ENCODE measurements at places on chromosomes 11 and 22.
A peak's percentile ranks its signal among the peaks of the same experiment; 100 is the strongest.

DNA sequence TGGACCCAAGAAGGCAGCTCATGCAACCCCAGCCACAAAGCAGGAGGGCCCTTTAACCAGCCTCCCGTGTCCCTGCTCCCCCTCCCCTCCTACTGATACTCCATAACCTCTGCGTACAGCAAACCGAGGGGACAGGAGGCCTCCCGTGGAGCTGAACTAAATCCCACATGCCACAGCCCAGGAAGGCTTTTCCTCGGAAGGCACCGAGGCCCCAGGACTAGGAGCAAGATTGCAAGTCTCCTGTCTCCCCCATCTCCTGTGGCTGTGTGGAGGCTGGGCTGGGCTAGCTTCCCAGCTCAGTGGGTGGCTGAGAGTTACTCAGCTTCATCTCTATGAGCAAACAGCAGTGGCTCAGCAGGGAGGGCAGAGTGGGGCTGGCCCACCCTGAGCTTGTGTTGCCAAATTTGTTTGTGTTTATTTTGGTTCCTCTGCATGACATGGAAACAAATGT, 62.7 kb upstream of the NECTIN1 start:
- DNase-seq: no peak

- DNase-seq: no peak
Observed at GRCh38 chr11:117923275-117923674, 5.9 kb downstream of the TMPRSS13 start.

GRCh38 chr11:3011891-3012885, 20.1 kb upstream of the NAP1L4 start:
- DNase-seq: no peak

DNA sequence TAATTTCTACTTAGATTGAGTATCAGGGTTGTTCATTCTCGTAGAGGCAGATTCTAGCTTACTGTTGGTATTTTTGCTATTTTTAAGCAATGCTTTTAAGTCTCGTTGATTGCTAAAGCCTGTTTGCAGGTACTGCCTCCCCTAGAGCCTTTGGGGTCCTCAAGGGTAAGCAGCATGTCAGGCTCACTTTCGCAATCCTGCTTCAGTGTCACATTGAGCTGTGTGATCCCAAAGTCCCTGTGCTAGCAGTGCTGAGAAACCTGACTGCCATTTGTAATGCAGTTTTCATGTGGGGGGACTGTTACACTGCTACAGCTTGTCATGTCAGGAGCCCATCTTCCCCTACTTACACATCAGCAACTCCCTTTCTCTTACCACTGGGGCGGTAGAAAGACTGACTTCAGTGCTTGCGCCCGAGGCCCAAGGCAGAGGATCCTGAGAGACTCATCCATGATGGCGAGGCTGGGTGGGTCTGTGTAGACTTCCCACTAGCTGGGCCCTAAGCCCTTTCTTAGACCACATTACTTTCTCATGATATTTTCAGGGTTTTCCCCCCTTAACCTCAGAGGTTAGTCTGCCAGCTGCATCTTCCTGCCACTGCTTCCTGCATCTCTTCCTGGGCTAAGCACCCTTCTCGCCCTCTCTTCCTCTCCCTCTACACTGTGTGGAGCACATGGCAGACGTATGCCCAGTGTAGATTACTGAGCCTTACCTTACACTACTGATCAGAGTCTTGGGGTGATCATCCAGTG, 40.8 kb upstream of the ST14 start:
- peak; percentile 8 for DNase-seq

All from stimulated activated CD4-positive, alpha-beta T cell treated with anti-CD3 and anti-CD28 coated beads, Interleukin-1b, Interleukin-23, amount 100 ng/mL, for 48 hours (primary cell).